ENCODE measurements at places on chromosomes 13 and 19.

GRCh38 chr13:91576590-91576989 lies 178.2 kb downstream of the GPC5 start:
- DNase-seq: no peak

- DNase-seq: no peak
These were observed 2.3 kb upstream of the FBN3 start for GRCh38 chr19:8151767-8152035.

DNA sequence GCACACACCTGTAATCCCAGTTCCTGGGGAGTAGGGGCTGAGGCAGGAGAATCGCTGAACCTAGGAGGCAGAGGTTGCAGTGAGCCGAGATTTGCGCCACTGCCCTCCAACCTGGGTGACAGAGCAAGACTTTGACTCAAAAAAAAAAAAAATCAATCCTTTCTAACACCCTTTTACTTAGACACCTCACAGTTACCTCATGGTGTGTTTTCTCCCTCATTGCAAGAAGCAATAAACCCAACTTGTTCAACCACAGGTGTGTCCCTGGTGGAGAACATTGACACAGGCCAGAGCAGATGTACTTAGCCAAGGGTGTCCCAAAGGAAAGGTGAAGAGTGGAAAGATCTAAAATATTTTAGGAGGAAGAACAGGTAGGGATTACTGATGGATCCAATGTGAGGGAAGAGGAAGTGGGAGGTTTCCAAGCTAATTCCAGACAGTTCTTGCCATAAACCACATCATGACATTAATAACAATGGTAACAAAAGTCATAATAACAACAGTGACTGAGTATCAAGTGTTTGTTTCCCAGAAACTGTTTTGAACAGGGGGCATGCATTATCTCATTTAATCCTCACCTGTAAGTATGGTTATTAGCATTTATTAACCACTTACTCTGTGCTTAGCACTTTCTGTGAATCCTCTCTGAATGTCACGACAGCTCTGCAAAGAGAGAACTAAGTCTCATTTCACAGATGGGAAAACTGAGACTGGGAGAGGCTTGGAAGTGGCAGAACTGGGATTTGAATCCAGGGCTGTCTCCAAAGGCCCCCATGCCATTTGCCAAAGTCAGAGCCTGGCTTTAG lies 3.1 kb upstream of the LYPD3 start:
- DNase-seq: no peak

DNA sequence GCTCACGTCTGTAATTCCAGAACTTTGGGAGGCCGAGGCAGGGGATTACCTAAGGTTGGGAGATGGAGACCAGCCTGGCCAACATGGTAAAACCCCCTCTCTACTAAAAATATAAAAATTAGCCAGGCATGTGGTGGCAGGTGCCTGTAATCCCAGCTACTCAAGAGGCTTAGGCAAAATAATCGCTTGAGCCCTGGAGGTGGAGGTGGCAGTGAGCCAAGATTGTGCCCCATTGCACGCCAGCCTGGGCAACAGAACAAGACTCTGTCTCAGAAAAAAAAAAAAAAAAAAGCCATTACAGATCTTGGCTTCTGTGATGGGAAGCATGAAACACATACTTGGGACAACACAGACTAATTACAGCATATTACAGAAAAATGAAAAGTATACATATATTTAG lies 1404.5 kb upstream of the SPRY2 start:
- no peak for DNase-seq

- no peak for DNase-seq
These were observed 703.3 kb upstream of the ARGLU1 start for GRCh38 chr13:107271227-107271626.

- no peak for DNase-seq
These were observed 33.5 kb upstream of the SPRY2 start for GRCh38 chr13:80374444-80374843.

DNA sequence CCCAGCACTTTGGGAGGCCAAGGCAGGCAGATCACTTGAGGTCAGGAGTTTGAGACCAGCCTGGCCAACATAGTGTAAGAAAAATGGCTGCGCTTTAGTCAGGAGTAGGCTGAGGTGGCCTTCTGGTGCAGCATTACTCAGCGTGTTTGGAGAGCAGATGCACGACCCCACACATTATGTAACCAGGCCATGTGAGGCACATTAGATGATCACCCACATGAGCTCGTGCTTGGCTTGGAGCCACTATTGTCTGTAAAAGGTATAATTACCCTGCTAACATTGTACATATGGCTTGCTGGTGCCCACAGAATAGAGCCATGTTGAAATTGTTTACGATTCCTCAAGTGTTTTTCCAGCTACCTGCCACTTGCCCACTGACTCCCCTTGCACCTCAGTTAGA lies 24.0 kb upstream of the SCEL start:
- DNase-seq: peak; percentile 93

DNA sequence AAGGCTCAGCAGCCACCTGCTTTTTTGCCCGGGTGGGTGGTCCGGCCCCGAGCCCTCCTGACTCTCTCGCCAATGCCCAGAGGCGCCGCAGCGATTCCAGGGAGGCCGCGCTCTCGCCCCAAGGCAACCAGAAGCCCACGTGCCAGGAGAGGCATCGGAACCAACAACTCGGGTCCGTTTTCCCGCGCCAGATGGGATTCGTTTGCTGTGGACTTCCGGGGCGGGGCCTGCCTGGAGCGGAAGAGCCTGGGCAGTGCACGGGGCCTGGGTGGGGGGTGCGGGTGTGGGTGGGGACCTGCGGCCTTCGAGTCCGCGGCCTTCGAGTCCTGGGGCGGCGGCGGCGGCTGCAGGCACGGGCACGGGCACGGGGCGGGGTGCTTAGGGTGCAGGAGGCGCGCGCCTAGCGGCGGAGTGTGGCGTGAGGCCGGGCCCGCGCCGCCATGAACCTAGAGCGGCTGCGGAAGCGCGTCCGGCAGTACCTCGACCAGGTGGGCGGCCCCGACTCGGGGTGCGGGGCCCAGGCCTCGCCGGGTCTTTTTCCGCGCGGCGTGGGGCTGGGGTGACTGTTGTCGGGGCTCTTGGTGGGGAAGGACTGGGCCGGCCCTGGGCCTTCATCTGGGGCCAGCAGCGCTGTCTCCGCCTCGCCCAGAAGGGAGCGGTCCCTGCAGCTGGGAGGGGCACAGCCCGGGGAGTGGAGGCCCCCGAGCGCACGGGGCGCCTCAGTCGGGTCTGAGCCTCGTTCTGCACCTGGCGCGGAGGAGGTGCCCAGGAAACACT lies at the start of gene CDC16:
TSS of gene CDC16 (plus strand) at position 253 of the 777 bp plus-strand sequence. CDS start at position 441, 188 bp downstream.
- peak; percentile 98 for DNase-seq

DNA sequence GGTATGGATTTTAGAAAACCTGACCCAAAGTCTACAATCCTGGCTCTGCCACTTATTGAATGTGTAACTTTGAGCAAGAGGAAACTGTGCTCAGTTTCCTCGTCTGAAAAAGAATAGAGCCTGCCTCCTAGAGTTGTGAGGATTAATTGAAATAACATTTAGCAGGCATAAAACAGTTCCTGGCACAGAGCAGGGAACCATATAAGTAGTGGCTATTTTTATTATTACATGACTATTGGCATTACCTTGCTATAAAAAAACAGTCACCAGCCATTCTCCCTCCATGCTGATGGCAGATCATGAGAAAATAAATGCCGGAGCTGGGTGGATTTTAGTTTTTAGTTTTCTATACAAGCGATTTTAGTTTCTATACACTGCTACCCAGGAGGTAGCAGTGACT lies 5.8 kb downstream of the DOCK9 start:
- no peak for DNase-seq

- peak; percentile 13 for DNase-seq
These were observed 52.0 kb downstream of the TDRD3 start for GRCh38 chr13:60448907-60449510.

- DNase-seq: no peak
These were observed 241 bp downstream of the ODAD3 start for GRCh38 chr19:11434703-11435056.

GRCh38 chr13:110552767-110553166 lies 8.8 kb downstream of the RAB20 start:
- DNase-seq: no peak

- DNase-seq: no peak
These were observed 233.9 kb downstream of the ABCC4 start for GRCh38 chr13:95067303-95067702.

DNA sequence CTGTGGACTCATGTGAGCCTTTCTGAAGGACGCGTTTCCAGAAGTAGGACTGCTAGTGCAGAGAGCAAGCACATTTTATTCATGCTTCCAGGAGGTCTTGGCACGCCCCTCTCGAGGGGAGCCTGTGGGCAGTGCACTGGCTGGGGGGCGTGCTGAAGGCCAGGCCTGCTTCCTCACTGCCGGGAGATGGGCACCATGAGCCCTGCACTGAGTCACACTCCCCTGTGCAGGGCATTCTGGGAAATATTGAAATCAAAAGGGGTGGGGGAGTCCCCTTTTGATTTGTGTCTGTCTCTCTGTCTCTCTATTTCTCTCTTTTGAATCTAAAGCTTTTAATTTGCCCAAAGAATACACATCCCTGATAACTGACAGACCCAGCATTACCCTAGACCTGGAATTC lies 34.0 kb downstream of the DPF1 start:
- DNase-seq: no peak

DNA sequence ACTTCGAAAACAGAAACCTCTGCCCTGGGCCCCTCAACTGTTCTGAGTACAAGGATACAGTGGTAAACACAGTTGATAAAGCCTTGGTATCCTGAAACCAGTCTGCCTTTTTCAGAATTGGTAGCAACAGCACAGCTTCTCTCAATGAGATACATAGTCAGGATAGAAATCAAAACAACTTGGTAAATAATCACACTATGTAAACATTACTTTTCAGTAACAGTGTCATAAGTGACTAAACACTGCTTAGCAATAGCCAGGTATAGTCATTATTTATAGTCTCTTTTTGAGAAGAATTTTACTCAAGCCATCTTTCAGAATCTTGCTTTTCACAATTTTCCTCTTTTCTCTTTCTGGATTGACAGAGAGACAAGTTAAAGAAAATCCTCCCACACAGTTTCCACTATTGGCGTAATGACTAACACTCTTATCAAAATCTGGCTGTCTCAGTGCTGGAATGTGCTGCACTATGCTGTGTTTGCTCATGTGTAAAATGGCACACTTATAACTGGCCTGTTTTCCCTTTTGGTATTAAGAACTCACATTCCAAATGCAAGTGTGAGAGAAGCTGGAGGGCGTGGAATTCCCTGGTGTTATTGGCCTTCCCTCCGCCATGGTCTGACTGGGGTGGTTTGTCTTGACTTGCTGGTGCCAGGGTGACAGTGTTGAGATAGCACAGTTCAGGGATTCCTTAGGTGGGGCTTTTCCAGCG lies 368.8 kb downstream of the TDRD3 start:
- no peak for DNase-seq

- DNase-seq: no peak
These were observed 1.8 kb downstream of the F10 start for GRCh38 chr13:113124211-113124970.

DNA sequence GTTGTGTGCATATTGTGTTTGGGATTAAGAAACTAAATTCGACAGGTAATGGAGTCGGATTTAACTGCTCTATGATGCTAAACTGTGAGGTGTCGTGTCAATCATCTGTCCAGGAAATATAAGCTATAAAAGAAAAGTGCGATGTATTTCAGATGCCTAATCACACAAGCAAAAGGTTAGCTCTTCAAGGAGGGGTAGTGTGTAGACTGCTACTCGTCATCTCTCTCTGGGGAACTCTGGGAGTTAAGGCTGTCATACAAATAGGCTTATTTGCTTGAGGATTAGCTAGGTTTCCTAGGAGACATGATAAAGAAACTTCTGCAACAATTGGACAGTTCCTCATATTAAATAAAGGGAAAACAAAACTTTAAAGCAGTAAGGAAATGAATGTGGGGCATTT lies 462.1 kb downstream of the OLFM4 start:
- DNase-seq: no peak

GRCh38 chr13:95300625-95301182 lies 547 bp downstream of the ABCC4 start:
- peak; percentile 63 for DNase-seq

DNA sequence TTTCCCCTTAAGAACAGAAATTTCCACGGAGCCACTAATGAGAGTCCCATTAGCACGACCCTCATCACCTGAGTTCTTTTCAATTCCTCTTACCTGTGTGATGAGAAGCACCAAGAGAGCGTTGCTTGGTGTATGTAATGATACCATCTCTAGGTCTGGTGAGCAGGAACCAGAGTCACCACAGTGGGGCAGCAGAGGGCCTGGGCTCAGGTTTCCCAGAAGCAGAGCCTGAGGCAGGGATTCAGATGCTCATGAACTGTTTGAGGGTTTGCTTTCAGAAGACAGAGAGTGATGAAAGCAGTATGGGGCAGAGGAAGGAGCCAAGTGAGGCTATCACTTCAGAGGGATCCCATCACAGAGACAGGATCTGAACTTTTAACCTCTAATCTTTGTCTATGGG lies 3.1 kb upstream of the PTPRH start:
- no peak for DNase-seq

GRCh38 chr13:22561581-22561980 lies 619.2 kb upstream of the SGCG start:
- DNase-seq: no peak

DNA sequence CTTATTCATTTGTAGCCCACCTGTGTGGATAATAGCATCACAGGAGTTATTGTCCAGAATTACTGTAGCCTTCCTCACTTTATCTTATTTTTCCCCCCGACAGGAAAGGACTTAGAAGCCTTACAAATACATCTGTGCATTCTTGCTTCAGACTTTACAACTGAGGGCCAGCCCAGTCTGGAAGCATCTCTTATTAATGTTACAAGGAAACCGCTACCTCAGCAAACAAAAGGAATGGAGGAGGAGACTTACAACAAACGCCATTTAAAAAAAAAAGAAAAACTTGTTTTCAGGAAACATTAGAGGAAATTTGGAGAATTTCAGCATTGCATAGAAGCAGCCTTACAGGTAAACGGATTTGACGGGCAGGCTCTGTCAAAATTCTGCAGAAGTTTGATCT lies 45.2 kb downstream of the GARRE1 start:
- DNase-seq: no peak

DNA sequence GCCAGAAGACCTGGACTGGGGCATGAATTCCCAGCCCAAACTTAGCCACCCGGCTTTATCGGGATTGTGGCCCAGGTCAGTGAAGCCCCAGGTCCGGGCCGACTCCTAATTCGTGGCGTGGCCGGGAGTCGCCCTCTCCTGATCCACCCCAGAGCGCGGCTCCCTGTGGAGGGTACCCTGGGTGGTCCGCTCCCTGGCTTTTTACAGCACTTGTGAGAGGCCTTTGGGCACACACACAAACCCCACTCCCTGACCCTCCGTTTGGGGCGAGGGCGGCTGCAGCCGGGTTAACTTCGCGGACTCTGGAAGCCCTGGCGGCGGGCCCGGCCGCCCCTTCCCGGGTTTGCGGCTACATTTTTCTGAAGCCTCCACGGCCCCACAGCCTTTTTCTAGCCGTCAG lies 56.4 kb downstream of the ZNF568 start:
- DNase-seq: no peak
